ENCODE measurements at places on chromosomes 13 and 19. TPM values are rescaled to one million over a fixed set of nuclear protein-coding genes. Genes with fewer than 3 reads are reported as not detected.

Gene LILRA2
- total RNA-seq, result 0.27 TPM

Gene PAK4
- total RNA-seq, result 4.5 TPM

Gene CGB3
- total RNA-seq, result not detected

Gene TNFSF11
- total RNA-seq, result not detected

Gene SLC46A3
- 4.4 TPM for total RNA-seq

Gene ZNF491
- 20.2 TPM for total RNA-seq

Gene ZNF681
- total RNA-seq, result 16.2 TPM

Gene IFI30
- total RNA-seq, result 0.54 TPM

Gene PEG3
- total RNA-seq, result 149 TPM

Gene AMH
- 1.6 TPM for total RNA-seq

Gene MUC16
- total RNA-seq, result not detected

Gene CBARP
- 5.6 TPM for total RNA-seq

Gene CGB8
- not detected for total RNA-seq

Gene S1PR4
- total RNA-seq, result not detected

Gene ZNF28
- 24.5 TPM for total RNA-seq

All from cerebellum (tissue), 4 donors.